ENCODE measurements at places on chromosomes 7 and 10.
A peak's percentile ranks its signal among the peaks of the same experiment; 100 is the strongest.

DNA sequence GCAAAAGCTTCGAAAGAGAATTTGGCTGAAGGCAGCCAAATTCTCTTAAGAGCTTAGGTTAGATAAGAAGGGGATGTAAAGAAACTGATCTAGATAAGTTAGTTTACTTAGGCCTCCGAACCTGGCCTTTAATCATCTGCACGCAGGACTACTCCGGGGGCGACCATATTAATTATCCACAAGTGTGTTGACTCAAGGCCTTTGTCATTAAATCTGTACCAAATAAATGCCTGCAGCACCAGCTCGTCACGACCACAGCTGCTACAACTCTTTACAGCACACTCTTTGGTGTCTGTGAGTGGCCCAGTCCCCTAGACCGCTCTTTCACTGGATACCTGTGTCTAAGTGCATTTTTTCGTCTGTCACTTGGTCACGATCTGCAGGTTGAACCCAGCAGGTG is 69.8 kb upstream of the LSM8 start:
- H3K4me3 ChIP-seq, result no peak overlapping the region
- H3K27ac ChIP-seq, result no peak overlapping the region
- H3K4me1 ChIP-seq, result no peaks in the 10 kb centered on the region
- DNase-seq, result no peak

- no peaks in the 10 kb centered on the region for H3K27me3 ChIP-seq
- DNase-seq, result no peak
- H3K4me3 ChIP-seq, result no peak overlapping the region
- H3K27ac ChIP-seq, result no peak overlapping the region
- peaks cover 18% of the 10 kb centered on the region for H3K4me1 ChIP-seq
Observed at GRCh38 chr10:101829561-101830315, 11.5 kb upstream of the OGA start.

- no peak for DNase-seq
- H3K4me3 ChIP-seq, result no peak overlapping the region
- peaks cover 1% of the 10 kb centered on the region for H3K4me1 ChIP-seq
Observed at GRCh38 chr7:25255611-25256332, 27.5 kb upstream of the NPVF start.

- H3K36me3 ChIP-seq, result peaks cover 48% of the 10 kb centered on the region
- H3K27me3 ChIP-seq, result no peaks in the 10 kb centered on the region
- no peak for DNase-seq
Observed at GRCh38 chr7:139713526-139714162, 64.2 kb downstream of the HIPK2 start.

GRCh38 chr10:112859793-112860192 is 90.3 kb upstream of the TCF7L2 start:
- no peaks in the 10 kb centered on the region for H3K36me3 ChIP-seq
- H3K4me1 ChIP-seq, result no peaks in the 10 kb centered on the region
- no peak overlapping the region for H3K4me3 ChIP-seq
- no peaks in the 10 kb centered on the region for H3K27me3 ChIP-seq

DNA sequence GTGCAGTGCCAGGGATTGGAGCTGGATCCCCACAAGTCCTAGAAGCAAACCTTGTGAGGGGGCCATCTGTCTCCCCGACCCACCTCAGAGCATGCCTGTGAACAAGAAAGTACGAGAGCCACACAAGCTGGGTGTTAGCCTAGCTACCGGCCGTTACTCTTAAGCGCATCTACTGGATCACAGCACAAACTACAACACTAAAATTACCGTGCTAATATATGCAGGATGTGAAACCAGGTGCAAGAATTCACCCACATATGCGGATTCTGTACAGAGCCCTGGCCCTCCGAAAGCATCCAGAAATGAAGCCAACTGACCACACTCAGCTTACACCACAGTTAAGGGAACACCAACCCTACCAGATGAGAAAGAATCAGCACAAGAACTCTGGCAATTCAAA is 16.0 kb upstream of the PRSS1 start:
- H3K4me1 ChIP-seq, result no peaks in the 10 kb centered on the region
- DNase-seq, result no peak
- H3K27me3 ChIP-seq, result peaks cover 10% of the 10 kb centered on the region
- no peak overlapping the region for H3K27ac ChIP-seq

GRCh38 chr7:585229-585711 is 65.6 kb upstream of the PDGFA start:
- H3K36me3 ChIP-seq, result no peaks in the 10 kb centered on the region
- no peak overlapping the region for H3K27ac ChIP-seq
- H3K27me3 ChIP-seq, result no peaks in the 10 kb centered on the region

- no peaks in the 10 kb centered on the region for H3K27me3 ChIP-seq
- H3K4me1 ChIP-seq, result peaks cover 19% of the 10 kb centered on the region
- DNase-seq, result peak; percentile 68
- no peak overlapping the region for H3K4me3 ChIP-seq
Observed at GRCh38 chr7:40571796-40572195, 437.0 kb downstream of the SUGCT start.

GRCh38 chr10:103472005-103472404 is 7.0 kb downstream of the CALHM3 start:
- no peak for DNase-seq
- H3K27ac ChIP-seq, result no peak overlapping the region
- peaks cover 6% of the 10 kb centered on the region for H3K4me1 ChIP-seq
- H3K27me3 ChIP-seq, result no peaks in the 10 kb centered on the region
- H3K36me3 ChIP-seq, result no peaks in the 10 kb centered on the region

- no peak overlapping the region for H3K27ac ChIP-seq
- no peaks in the 10 kb centered on the region for H3K36me3 ChIP-seq
- no peaks in the 10 kb centered on the region for H3K4me1 ChIP-seq
- DNase-seq, result no peak
- no peaks in the 10 kb centered on the region for H3K27me3 ChIP-seq
- H3K4me3 ChIP-seq, result no peak overlapping the region
Observed at GRCh38 chr10:66365686-66366085, 560.1 kb upstream of the LRRTM3 start.

GRCh38 chr10:116353817-116354216 is 29.6 kb downstream of the CCDC172 start:
- H3K36me3 ChIP-seq, result no peaks in the 10 kb centered on the region
- H3K4me3 ChIP-seq, result no peak overlapping the region
- peaks cover 2% of the 10 kb centered on the region for H3K27me3 ChIP-seq
- H3K4me1 ChIP-seq, result no peaks in the 10 kb centered on the region
- no peak for DNase-seq

DNA sequence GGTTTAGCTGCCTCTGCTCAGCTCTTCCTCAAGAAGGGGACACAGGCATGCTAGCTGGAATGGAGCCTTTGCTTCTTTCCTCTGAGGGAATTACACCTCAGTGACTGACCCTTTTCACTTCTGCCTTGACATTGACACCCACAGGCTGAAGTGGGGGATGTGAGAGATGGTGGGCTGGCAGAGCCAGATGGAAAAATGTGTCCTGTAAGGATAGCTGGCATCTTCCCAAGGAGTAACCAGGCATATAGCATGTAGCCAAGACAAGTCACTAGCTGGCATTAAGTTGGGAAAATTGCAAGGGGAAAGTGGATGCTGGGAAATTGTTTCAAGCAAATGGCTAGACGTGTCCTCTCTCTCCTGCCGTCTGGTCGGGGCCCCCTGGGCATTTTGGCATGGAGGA is 19.9 kb downstream of the STMP1 start:
- no peak for DNase-seq
- no peak overlapping the region for H3K4me3 ChIP-seq
- no peaks in the 10 kb centered on the region for H3K27me3 ChIP-seq
- no peak overlapping the region for H3K27ac ChIP-seq

DNA sequence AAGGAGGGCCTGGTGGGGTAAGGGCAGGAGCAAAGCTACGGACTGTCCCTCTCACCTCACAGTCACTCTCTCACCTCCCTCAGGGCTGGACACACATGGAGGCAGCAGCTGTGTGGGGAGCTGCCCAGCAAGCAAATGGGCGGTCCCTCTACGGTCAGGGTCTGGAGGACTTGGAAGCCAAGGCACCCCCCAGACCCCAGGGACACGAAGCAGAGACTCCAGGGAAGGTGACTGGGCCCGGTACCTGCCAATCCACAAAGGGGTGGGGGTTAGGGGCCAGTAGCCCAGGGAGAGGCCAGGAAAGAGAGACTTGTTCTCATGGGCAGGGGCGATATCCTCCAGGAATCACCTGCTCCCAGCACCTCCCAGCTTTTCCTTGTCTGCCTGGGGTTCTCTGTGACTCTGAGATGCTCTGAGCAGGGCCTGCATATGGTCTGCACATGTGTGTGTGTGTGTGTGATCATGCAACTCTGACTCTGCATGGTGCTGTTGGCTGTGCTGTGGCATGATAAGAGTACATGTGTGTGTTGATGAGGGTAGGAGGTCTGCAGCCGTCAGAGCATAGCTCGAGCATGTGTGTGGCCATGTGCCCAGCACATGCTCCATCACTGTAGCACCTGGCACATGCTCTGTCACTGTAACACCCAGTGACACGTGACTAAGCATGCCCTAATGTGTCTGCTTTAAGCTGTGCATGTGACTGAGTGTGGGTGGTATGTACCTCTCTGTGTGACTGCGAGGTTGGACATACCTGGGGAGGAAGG is 4.6 kb upstream of the LDB3 start:
- H3K27ac ChIP-seq, result no peak overlapping the region
- H3K27me3 ChIP-seq, result no peaks in the 10 kb centered on the region
- no peaks in the 10 kb centered on the region for H3K36me3 ChIP-seq

DNA sequence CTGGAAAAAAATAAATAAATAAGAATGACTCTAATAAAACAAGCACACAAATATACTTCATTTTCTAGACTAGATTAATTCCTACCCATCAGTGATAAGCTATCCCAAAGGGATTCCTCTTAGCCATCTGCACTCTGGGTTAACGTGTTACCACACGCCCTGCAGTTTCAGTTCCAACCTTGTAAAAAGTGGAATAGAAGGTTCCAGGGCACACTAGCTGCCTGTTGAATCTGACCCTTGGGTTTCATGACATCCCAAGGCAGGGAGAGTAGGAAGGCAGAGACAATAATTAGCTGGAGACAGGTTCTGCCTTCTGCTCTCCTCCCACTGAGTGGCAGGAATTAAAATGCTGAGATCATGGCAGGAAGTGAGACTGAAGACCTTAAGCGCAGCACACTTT is 33.5 kb downstream of the SLC37A3 start:
- H3K4me3 ChIP-seq, result no peak overlapping the region
- no peak overlapping the region for H3K27ac ChIP-seq
- H3K27me3 ChIP-seq, result no peaks in the 10 kb centered on the region
- peaks cover 2% of the 10 kb centered on the region for H3K36me3 ChIP-seq
- H3K4me1 ChIP-seq, result no peaks in the 10 kb centered on the region
- DNase-seq, result no peak

GRCh38 chr10:48242171-48242904 is 32.2 kb downstream of the FRMPD2 start:
- H3K4me1 ChIP-seq, result no peaks in the 10 kb centered on the region
- no peaks in the 10 kb centered on the region for H3K27me3 ChIP-seq
- no peak overlapping the region for H3K27ac ChIP-seq
- no peak overlapping the region for H3K4me3 ChIP-seq

DNA sequence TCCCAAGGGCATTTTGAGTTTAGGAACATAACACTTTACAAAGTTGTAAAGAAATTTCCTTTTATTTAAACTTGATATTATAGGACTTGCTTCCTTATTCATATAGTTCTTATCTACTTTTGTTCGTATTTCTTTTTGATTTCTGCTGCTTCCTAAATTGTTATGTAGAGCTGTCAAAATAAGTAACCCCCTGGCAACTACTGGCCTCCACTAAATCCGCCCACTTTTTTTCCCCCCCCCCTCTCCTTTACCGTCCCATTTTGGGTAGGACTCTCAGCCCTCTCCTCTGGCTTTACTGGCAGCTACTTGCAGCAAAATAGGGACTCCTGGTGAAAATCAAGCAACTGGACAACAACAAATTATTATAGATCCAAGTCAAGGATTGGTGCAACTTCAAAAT is 1.1 kb downstream of the SP4 start:
- H3K36me3 ChIP-seq, result peaks cover 13% of the 10 kb centered on the region
- H3K27ac ChIP-seq, result no peak overlapping the region
- DNase-seq, result no peak
- H3K4me3 ChIP-seq, result peak overlapping the region; percentile 73
- peaks cover 9% of the 10 kb centered on the region for H3K4me1 ChIP-seq

- no peaks in the 10 kb centered on the region for H3K36me3 ChIP-seq
- H3K4me3 ChIP-seq, result no peak overlapping the region
- H3K4me1 ChIP-seq, result no peaks in the 10 kb centered on the region
Observed at GRCh38 chr10:92200564-92200963, 90.3 kb downstream of the CPEB3 start.

GRCh38 chr7:29087840-29088170 is 58.5 kb downstream of the CPVL start:
- H3K4me1 ChIP-seq, result no peaks in the 10 kb centered on the region
- no peak overlapping the region for H3K4me3 ChIP-seq
- H3K27me3 ChIP-seq, result peaks cover 7% of the 10 kb centered on the region
- H3K27ac ChIP-seq, result no peak overlapping the region
- H3K36me3 ChIP-seq, result no peaks in the 10 kb centered on the region

GRCh38 chr7:16318989-16319915 is 102.1 kb downstream of the CRPPA start:
- no peaks in the 10 kb centered on the region for H3K27me3 ChIP-seq
- H3K4me3 ChIP-seq, result no peak overlapping the region
- H3K36me3 ChIP-seq, result no peaks in the 10 kb centered on the region
- DNase-seq, result peak; percentile 39
- no peak overlapping the region for H3K27ac ChIP-seq

GRCh38 chr7:91397612-91398011 is 133.4 kb downstream of the FZD1 start:
- H3K4me1 ChIP-seq, result no peaks in the 10 kb centered on the region
- H3K27me3 ChIP-seq, result no peaks in the 10 kb centered on the region
- H3K27ac ChIP-seq, result no peak overlapping the region
- no peaks in the 10 kb centered on the region for H3K36me3 ChIP-seq

DNA sequence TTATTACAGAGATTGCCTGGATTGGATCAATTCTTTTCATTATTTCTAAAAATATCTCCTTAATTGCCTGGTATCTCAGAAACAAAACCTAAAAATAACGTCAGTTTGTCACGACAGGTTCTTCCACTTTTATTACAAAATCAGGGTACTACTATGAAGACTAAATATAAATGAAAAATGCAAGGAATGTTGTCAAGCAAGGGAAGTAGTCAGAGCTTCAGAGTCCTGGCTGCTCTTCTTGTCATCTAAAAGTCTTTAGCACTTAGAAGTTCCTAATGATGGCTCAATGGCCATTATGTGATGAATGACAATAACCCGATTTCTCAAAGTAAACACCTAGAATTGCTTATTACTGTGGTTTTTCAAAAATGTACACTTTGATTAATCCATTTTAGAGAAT is 192.2 kb downstream of the SEMA3A start:
- no peak overlapping the region for H3K4me3 ChIP-seq
- no peak overlapping the region for H3K27ac ChIP-seq
- H3K4me1 ChIP-seq, result no peaks in the 10 kb centered on the region
- no peaks in the 10 kb centered on the region for H3K27me3 ChIP-seq
- peaks cover 7% of the 10 kb centered on the region for H3K36me3 ChIP-seq

GRCh38 chr7:43291789-43292188 is 179.3 kb downstream of the HECW1 start:
- H3K36me3 ChIP-seq, result peaks cover 11% of the 10 kb centered on the region
- no peak overlapping the region for H3K27ac ChIP-seq
- 0 out of 2 replicates have a peak, but pooled peaks cover 4% of the 10 kb centered on the region for H3K4me1 ChIP-seq
- no peak overlapping the region for H3K4me3 ChIP-seq
